NCI-H1105 treated with DMSO at 0.1 percent for 48 hours (cell line): ENCODE measurements at places on chromosomes 1 and 21.

GRCh38 chr1:232748910-232749368 is 56.3 kb upstream of the MAP10 start:
- no peak for DNase-seq

DNA sequence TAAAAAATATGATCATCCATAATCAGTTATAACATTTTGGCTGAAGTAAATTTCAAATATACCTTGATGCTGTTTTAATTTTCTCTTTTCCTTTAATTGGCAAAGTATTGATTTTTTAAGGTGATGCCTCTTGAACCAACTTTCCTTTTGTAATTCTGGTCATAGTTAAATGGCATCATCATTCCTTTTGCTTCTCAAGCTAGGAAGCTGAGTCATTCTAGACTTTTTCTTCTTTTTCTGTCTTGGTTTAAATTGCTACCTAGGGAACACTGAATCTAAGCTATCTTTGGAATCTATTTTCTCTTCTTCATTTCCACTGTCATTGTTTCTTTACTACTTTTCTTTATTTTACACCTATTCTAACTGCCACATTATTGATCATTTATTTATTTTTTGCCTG is 162.7 kb downstream of the HMCN1 start:
- no peak for DNase-seq

DNA sequence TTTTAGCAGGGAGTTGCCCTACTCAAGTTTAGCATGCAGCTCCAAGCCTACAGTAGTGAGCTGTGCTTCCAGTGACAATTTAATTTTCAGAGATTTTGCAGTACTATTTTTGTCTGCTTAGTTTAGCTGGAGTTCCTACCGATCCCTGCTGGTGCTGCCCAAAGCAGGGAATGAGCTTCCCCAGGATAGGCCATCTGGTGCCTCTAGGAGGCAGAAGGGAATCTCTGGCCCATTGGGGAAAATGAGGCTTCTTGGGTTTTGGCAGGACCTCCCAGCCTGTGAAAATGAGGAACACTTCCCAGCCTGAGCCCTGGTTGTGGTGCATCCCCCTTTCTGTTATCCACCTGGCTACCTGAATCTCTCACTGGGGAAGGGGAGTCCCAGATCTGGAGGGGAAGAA is 149.2 kb downstream of the RASAL2 start:
- no peak for DNase-seq

DNA sequence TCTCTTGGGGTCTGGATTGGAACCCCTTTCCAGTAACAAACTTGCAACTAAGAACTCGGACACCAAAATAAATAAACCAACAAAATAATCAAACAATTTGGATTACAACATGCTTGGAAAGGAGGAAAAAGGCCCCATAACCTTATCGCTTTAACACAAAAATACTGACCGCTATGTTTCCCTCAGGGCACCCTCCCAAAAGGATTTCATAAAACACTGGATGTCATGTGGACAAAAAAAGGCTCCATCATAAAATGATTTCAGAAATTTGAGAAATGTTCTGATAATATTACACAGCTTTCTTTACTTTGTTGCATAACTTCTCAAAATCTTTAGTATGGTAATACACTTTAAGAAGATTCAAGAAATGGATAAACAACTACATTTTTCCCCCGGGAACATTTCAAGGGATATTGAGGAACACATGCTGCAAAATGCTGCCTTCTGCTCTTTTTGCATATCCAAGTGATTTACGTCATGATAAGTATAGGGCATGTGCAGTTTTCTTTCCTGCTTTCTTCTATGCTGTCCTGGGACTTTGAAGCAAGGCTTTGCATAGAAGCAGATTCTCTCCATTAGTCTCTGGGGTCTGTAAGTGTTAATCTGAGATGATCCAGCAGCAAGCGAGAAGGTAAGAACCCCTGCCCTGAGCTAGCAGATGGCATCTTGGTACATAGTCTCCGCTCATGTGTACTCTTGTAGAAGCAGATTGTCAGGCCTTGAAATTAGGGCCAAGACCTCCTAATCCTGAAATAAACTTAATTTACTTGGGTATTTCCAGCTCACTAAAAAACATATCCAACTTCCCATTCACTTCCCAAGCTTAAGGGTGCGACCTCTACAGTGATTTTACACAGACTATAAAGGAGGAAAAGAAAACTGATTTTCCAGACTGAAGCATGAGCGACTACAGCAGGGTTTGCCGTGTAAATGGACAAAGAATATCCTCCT is 85.5 kb upstream of the KIAA0040 start:
- DNase-seq = no peak

- peak; percentile 41 for DNase-seq
Measured at GRCh38 chr1:111989531-111990025, at the start of gene KCND3. TSS of gene KCND3 (minus strand) at chr1:111989668.

DNA sequence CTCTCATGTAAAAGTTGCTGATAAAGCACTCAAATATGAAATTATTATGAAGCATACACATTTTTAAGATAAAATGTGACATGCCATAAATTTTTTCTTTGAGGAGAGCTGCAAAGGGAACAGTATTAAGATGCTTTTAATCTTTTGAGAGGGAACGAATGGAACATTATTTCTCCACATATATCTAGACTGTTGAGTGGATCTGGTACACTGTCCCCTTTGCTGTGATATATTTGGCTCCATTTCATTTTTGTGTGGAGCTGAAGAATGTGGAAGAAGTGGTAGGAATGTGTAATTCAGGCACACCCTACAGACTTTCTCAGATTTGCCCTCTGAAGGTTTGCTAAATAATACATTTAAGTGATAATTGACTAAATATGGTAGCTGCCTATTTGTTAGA is 31.7 kb downstream of the PGM1 start:
- DNase-seq = no peak

- DNase-seq = no peak
Measured at GRCh38 chr1:16111771-16112595, 38.5 kb upstream of the FAM131C start.

GRCh38 chr1:43671193-43671592 is 21.2 kb downstream of the KDM4A start:
- DNase-seq = no peak

- DNase-seq = no peak
Measured at GRCh38 chr1:243601720-243602119, 248.3 kb downstream of the AKT3 start.

GRCh38 chr1:31714442-31715086 is 10.7 kb upstream of the COL16A1 start:
- DNase-seq = peak; percentile 42

GRCh38 chr1:81802707-81803430 is 2.1 kb downstream of the ADGRL2 start:
- DNase-seq = peak; percentile 67

DNA sequence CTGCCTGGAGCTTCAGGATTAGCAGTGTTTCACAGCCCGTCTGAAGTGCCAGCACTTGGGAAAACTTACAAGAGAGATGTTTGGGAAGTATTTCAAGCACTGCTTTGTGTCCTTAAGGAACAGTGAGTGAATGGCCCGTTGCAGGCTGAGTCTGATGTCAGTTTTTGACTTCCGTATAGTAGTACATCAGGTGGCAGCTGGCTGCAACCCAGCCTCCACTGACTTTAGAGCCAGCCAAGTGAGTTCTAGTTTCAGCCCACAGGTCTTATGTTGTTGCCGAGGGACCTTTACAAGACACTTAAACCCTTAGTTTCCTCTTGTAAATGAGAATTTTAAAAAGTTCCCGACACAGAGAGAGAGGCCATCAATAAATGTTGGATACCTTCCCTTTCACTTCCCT is 35.0 kb downstream of the UCK2 start:
- no peak for DNase-seq
